Glutamatergic neuron (in vitro differentiated cells): ENCODE measurements at places on chromosomes 5 and 9.

DNA sequence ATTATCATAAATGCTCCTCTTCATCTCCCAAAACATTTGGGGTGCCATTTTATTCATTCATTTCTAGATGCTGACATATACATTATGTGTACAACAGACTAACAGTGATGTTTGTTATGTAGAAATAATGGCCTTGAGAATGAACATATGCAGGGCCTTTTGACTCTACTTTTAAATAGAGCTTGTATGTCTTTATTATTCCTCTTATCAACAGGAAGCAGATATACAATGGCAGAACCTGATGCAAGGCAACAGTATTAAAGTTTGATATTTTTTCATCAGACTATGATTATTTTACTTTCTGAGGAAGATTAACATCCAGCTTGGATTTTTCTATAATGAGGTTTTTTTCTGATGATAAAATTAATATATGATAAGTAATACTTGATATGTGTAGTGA lies 44.1 kb downstream of the SNX18 start:
- DNase-seq, result no peak

DNA sequence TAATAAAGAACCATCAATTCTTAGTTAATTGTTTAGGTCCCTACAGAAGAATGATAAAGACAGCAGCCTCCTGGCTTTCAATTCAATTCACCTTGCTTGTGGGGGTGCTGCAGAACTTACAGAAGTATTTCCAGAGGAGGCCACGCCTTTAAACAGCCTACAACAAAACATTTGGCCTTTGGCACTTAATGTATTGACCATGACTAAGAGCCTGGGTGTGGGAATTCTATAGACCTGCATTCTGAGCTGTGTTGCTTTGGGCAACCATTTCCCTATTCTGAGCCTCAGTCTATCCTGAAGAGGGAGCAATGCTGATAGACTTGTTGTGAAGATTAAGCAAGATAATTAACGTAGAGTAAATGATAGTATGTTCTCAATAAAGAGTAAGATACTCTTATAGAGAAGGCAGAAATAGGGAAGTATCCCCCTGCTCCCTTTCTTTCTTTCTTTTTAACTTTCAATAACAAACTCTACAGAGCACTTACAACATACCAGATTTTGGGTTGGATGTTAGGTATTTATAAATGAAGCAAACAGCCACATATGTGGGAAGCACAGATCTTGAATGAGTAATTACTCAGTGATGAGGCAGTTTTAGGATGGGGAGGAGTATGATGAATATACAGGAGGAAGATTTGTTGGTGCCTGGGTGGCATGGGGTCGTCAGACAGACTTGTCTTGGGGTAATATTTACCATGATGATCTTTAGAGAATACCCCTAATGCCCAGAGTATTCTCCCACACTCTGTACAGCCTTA lies 28.4 kb downstream of the PAPPA start:
- no peak for DNase-seq

GRCh38 chr5:73176250-73176649 lies 3.3 kb downstream of the TMEM174 start:
- DNase-seq, result no peak

DNA sequence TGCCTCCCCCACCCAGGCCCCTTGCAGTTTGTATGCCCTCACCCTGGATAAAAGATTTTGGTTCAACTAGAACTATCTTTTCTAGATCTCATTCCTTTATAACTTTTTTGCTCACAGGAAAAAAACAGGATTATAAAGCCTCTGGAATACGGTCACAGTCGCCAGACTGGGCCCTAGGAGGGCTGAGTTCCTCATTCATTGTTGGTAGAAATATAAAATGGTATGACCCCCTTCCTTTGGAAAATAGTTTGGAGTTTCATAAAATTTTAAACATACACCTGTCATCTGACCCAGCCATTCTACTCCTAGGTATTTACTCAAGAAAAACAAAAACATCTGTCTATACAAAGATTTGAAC lies 82.1 kb downstream of the HSD17B3 start:
- DNase-seq, result no peak

- DNase-seq, result no peak
Measured at GRCh38 chr5:14775857-14776256, 95.7 kb downstream of the ANKH start.

DNA sequence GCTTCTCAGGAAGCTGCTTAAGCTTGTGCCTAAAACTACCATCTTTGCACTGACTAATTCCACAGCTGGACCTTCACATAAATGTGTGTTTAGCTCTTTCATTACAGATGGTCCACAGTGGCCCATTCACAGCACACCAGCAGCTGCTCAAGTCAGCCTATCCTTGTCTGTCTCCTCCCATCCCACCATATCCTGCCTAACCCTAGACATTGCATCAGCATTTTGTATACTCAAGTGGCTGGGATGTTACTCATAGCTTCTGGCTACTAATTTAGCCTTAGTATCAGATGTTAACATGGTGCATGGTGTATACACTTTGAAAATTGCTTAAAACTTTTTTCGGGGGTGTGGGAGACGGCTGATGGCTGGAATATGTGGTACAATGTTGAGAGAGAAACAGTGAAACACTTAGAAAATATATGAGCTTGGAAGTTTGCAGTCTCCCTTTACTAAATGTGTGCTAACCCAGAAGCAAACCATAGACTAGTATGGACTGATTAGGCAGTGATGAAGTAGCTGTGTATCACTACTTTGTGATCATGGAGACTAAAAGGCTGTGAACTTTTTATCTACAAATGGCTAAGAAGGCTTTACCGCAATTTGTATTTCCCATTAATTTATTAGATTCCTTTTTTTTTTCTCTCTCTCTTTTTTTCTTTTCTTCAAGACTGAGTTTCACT lies 83.1 kb downstream of the JMY start:
- DNase-seq, result no peak

- no peak for DNase-seq
Measured at GRCh38 chr5:142540922-142541422, 144.9 kb downstream of the FGF1 start.

DNA sequence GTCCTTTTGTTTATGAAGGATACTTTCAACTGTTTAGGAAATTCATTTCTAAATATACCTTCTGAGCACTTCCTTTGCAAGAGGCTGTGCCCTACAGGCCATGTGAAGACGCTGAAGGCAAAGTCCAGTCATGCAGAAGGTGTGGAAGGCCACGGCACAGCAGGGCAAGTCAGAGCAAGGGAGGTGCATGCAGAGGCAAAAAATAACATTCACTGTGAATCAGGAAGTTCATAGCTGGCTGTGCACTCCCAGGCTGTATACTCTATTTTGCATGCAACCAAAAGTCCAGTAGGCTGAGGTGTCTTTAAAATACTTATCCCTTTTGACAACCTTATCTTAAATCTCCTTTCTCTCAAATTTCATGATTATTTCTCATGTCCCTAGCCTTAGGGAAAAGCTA lies 50.3 kb downstream of the GNAQ start:
- no peak for DNase-seq

DNA sequence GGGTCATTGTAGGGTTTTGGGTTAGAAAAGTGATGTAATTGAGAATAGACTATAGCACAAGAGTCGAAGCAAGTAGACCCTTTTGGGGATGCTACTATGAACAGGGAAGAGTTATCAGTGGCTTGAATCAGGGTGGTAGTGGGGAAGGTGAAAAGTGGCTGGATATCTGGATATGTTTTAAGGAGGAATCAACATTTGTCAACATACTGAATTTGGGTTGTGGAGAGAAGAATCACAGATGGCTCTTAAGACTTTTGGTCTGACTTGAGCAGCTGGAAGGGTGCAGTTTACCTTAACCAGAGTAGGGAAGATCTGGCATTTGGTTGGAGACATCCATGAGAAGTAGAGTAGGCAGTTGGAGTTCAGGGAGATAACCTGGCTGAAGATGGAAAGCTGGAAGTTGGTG lies 38.5 kb upstream of the FCHO2 start:
- no peak for DNase-seq

- peak; percentile 40 for DNase-seq
Measured at GRCh38 chr9:131837316-131837715, 97.4 kb upstream of the RAPGEF1 start.

GRCh38 chr9:133738640-133739225 lies 581 bp upstream of the SARDH start:
- no peak for DNase-seq

GRCh38 chr5:148934895-148935400 lies 108.5 kb downstream of the ADRB2 start:
- DNase-seq, result no peak

GRCh38 chr5:24598956-24599355 lies 45.8 kb downstream of the CDH10 start:
- no peak for DNase-seq

DNA sequence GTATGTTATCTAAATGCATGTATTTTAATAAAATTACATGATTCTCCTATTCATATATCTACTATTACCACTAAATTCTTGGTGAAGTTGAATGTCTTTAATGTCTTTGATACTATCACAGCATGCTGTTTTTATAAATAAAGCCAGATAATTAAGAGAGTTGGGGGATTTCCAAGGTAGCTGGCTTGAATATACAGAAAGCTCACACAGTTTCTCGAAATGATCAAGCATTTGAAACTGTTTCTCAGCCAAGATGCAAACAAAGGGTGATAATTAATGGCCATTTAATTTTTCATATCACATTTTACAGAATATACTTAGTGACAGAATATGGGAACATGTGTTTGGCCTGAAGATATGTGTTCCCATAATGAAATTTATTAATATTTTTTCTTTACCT lies 145.6 kb upstream of the CDH12 start:
- DNase-seq, result no peak

DNA sequence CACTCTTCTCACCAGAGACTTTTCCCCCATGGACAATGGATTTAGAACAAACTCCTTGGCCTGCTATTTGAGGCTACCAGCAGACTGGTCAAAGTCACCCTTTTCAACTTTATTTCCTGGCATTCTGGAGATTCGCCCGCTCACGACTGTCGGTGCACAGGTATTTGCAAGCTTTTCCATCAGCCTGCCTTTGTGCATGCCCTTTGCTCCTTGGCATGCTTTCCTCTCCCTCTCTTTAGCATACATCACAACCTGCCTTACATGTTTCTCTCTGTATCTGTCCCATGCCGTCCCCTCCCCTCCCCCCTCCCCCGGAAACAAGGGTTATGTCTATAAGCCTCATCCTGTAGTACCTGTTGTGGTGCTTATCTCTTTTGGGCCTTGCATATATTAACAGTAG lies 257.1 kb downstream of the AOPEP start:
- DNase-seq, result no peak

- DNase-seq, result no peak
Measured at GRCh38 chr9:70066874-70067273, 23.2 kb downstream of the MAMDC2 start.

- peak; percentile 38 for DNase-seq
Measured at GRCh38 chr5:6729386-6730310, 16.4 kb downstream of the TENT4A start.

GRCh38 chr9:85451680-85452079 lies 290.1 kb downstream of the AGTPBP1 start:
- no peak for DNase-seq

- DNase-seq, result no peak
Measured at GRCh38 chr9:90684736-90685135, 42.1 kb upstream of the DIRAS2 start.

DNA sequence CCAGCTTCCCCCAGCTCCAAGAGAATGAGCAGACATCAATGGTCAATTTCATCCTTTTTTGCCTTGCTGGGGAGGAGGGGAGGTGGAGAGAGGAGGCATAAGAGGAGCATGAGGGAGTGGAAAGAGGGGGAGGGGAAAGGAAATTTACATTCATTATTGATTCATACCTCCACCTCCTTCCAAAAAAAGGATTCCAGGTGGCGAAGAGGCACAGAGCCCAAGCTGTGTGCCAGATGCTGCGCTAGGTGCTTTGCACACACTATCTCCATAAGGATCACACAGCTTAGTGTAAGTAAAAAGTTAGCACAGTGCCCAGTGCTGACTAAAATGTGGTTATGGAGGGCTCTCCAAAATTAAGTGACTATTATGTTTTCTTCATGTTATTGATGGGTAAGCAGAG lies 11.0 kb downstream of the ASTN2 start:
- DNase-seq, result no peak

DNA sequence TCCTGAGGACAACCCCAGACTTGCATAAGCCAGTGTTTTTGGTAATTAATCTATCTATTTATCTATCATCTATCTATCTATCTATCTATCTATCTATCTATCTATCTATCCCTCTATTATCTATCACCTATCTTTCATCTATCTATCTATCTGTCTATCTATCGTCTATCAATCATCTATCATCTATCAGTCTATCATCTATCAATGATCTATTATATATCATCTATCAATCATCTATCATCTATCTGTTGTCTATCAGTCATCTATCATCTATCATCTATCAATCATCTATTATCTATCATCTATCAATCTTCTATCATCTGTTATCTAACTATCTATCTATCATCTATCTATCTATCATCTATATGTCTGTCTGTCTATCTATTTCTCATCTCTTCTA lies 85.5 kb downstream of the PTCH1 start:
- no peak for DNase-seq

DNA sequence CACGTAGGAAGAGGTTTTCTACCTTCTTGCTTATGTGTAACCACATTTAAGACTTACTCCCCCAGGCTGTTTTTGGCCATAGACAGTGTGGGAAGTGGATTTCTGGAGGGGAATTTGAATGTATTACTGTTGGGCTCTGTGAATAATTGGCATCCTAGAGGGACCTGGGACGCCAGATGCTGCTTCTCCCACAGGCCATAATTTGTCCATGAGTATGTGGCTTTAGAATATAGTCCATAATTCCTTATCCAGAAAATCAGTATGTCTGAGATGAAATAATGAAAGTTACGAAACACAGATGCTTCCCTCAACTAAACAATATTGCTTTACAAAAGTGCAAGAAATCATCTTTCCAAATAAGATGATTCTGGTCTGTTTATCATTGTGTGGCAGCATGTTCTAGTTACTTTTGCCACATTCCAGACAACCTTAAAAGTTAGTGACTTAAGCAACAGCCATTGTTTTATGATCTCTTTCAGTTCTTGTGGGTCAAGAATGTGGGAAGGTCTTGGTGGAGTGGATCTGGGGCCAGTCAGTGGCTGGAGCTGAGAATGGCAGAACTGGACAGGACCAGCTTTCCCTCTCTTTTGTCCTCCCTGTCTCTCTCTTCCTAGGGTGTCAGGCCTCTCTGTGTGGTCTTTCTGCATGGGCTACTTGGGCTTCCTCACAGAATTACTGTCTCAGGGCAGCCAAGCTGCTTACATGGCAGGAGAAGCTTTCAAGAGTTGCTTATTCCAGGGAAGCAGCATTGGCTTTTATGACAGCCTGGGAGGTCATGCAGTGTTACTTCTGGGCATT lies 79.4 kb downstream of the FBXL7 start:
- no peak for DNase-seq

DNA sequence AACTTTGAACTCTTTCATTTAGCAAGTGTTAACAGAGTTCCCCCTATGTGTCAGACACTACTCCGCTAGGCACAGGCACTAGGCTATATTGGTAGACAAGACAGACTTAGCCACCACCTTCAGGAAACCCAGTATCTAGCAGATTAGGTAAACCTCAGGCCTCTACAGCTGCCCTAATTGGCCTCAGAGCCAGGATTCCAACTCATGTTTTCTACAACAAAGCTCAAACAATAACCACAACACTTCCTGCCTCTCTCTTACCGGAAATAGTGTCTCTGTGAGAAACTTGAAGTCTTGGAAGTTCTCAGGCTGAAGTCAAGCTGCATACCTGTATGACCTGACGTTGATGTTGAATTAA lies 116.6 kb upstream of the SLC44A1 start:
- DNase-seq, result no peak
